ELR (cell line): ENCODE measurements at places on chromosomes 1 and 21.

- DNase-seq = no peak
Measured at GRCh38 chr1:21499283-21499950, 9.8 kb upstream of the ALPL start.

- DNase-seq = peak; percentile 57
Measured at GRCh38 chr1:99456536-99456935, 189.4 kb upstream of the PALMD start.

DNA sequence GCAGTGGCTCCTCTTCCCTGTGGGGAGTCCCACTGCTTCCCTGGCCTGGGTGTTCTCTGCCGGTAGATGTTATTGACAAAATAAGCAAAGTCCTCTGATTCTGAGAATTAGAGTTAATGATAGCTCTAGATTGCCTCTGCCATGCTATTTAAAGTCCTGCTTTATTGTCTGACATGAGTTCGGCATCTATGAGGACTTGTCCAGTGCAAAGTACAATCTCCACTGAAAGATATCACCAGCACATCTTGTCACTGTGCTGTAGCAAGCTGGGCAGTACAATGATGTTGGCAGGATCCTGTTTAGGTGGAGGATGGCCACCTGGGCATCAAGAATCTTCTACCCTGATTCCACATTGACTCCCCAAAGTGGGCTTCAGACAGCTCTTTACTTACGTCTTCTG is 54.0 kb upstream of the ATP5PO start:
- no peak for DNase-seq

GRCh38 chr1:202283379-202283844 is 58.3 kb downstream of the UBE2T start:
- peak; percentile 93 for DNase-seq

DNA sequence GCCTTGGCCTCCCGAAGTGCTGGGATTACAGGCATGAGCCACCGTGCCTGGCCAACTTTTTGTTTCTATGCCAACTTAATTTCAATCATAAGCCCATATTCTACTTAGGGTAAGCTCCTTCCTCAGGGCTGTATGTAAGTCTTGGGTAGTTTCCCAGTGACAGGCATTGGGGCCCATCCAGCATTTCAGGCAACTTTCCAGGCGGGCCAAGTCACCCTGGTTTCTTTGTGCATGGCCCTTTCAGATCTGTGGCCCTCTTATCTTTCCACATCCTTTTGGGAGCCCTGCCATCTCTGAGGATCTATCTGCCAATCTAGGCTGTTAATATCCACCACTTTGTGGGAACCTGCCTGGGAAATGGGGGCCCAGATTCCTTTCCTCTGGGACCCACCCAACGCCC is 58.7 kb downstream of the TNN start:
- DNase-seq = no peak

DNA sequence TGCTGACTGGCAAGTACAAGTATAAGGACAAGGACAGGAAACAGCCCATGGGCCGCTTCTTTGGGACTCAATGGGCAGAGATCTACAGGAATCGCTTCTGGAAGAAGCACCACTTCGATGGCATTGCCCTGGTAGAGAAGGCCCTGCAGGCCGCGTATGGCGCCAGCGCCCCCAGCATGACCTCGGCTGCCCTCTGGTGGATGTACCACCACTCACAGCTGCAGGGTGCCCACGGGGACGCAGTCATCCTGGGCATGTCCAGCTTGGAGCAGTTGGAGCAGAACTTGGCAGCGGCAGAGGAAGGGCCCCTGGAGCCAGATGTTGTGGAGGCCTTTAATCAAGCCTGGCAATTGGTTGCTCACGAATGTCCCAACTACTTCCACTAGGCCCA is 32.0 kb downstream of the SLC16A1 start:
- DNase-seq = no peak

DNA sequence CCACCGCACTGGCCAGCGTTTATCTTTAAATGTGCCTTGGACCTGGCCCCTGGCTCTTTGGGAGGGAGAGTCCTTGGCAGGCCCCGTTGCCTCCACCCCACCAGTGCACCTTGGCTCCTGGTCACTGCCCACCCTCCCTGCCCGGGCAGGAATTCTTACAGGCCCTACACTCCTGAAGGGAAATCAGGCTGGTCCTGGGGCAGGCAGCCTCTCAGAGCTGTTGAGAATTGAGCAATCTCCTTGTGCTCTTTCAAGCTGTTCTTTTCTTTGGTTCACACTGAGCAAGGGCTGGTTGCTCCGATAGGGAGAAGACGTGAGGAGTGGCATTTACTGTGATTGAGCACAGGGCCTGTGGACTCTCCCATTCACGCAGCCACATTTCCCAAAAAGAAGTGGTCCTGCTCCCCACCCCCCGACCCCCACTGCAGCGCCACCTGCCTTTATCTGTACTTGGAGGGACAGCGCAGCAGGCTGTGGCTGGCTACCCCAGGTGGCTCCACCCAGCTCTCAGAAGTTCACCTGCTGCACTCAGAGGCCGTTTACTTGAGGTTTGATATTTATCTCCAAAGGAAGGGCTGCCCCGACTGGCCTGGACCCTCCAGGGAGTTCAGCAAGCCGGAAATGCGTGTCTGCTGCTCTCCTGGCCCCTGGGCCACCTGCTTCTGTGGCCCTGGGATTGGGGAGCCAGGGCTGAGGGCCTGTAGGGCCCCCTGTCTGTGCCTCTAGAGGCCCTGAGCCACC is 47.8 kb downstream of the SKI start:
- DNase-seq = no peak

DNA sequence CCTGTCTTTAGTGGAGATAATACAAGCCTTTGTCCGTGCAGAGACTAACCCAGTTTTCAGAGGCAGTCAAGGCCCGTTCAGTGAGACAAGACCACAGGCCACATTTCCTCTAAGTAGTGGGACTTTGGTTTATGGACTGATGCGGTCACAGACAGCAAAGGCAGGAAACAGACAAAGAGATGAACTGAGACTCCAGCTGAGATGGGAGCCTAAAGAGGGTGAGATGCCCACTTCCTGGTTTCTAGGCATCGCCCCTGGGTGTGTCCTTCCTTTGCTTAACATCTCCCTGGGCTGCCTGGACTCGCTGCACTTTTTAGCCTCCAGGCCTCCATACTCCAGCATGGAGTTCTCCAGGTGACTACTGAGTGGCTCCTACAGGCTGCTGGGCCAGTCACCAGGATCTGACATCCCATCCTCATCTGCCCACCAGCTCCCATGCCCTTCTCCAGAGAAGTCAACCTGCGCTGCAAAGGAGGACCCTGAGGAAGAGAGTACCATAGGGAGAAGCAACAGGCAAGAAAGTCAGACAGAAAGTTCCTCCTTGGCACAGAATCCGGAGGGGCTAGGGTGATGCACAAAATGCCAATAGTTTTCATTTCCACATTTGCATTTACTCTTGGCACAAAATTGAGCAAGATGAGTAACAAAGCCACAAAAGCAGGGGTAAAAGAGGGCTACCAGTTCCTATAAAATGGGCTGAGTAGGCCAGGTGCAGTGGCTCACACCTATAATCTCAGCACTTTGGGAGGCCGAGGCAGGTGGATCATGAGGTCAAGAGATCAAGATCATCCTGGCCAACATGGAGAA is 15.1 kb downstream of the THEMIS2 start:
- no peak for DNase-seq

- DNase-seq = no peak
Measured at GRCh38 chr1:65164633-65165032, 16.6 kb downstream of the AK4 start.

- no peak for DNase-seq
Measured at GRCh38 chr21:32708069-32708468, 19.7 kb downstream of the SYNJ1 start.

GRCh38 chr1:31222176-31222575 is 17.5 kb downstream of the NKAIN1 start:
- no peak for DNase-seq

DNA sequence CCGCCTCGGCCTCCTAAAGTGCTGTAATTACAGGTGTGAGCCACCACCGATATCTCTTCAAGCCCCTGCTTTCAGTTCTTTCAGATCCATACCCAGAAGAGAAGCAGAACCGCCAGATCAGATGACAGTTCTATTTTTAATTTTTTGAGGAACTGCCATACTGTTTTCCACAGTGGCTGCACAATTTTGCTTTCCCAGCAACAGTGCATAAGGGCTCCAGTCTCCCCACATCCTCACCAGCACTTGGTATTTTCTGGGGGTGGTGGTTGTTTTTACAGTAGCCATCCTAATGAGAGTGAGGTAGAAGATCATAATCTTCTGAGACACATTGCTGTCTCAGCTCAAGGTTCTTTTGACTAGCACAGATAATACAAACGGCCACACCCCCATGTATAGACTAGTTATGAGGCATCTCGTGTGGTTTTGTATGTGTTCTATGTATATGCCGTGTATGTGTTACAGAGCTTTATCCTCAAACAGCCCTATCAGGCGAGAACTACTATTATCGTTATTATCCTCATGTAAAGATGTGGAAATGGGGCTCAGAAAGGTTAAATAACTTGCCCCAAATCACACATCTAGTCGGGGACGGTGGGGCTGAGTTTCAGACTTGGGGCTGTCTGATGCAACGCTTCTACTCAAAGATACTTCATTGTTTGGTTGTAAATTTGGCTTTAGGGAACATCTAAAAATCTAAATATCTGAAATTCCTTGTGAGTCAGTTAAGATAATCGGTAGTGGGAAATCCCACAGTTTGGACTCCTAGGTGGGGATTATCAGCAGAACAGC is 12.0 kb downstream of the FHAD1 start:
- no peak for DNase-seq

DNA sequence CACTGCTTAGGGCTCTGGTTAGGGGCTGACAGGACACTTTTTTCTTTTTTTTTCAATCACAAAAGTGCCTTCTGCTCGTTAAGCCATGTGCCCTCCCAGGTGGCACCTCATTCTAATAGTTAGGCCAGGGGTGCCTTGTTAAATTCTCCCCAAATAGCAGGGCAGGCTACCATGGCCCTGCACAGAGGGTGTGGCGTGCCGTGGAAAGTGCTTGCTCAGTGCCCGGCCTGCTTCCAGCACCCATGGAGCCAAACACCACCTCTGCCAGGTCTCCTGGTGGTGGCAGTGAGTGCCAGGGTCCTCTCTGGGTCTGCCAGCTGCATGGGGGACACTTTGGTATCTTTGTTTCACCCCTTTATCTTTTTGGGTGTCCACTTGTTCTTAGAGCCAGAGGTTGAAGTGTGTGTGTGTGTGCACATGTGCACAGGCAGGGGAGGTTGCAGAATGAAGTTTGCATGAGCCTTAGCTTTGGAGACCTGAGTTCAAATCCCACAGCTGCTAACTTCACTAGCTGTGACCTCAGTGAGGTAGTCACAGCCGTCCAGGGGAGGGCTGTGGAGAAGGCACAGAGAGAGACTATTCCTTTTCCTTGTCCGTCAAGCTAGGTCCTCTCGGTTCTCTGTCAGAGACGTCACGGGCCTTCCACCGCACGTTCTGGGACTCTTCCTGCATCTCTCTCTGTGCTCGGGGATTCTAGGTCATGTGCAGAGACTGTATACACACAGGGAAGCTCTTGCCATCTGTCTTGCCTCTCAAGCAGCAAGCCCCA is 39.9 kb upstream of the CSF3R start:
- DNase-seq = no peak

- DNase-seq = no peak
Measured at GRCh38 chr1:36530791-36531190, 48.1 kb upstream of the CSF3R start.

DNA sequence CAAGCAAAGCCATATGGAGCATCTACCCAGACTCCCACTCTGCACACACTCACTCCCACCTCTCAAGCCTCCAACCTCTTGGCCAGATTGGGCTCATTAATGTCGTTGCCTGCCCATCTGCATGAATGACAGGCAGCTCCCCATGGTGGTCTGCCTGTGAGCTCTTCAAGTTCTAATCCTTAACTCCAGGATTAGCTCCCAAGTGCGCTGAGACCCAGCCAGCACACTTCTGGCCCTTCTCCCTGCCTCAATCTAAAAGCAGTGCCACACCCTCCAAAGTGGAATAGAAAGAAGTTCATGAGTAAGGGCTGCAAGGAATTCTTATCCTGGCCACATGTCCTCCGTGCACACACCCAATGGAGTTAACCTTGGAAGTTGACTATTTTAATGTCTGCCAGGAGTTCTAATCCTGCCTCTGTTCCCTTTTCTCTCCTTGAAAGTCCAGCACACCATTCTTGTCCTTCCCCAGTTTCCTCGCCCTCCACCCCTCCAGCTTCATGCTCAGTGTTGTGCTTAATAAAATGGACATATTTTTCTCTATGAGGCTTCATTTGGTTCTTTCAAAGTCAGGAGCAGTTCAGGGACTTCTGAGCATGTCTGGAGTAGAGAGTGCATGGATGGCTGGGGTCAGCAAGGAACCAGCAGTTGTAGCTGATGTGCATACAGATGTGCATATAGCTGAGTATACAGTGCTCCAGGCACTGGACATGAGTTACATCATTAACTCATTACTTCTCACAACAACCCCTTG is 30.1 kb downstream of the CAMK1G start:
- no peak for DNase-seq

DNA sequence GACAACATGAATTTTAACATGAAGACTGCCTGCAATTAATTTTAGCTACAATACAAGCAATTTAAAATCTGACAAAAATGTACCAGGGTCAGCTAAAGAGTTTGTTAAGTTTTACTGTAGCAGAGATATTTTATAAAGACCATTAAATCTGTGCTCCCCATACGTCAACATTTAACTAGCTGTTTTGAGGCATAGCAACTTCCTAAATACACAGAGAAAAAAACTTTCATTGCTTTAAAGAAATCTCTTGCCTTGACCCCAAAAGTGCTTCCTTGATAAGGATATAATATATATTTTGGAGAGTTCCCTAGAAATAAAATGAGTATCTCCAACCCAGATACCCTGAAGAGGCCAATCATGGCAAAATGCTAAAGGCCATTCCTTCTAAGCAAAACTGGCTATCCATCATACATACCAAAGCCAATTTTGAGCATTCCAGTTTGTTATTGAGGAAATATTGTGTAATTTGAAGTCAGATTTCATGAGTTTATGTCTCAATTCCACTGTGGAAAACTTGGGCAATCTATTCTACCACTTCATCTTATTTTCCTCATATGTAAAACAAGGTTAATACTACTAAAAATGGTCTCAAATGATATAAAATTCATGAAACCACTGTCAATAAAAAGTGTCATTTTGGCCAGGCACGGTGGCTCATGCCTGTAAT is 19.1 kb downstream of the ASPM start:
- DNase-seq = no peak

- DNase-seq = peak; percentile 41
Measured at GRCh38 chr1:155254714-155255242, 505 bp downstream of the ENTREP3 start.

DNA sequence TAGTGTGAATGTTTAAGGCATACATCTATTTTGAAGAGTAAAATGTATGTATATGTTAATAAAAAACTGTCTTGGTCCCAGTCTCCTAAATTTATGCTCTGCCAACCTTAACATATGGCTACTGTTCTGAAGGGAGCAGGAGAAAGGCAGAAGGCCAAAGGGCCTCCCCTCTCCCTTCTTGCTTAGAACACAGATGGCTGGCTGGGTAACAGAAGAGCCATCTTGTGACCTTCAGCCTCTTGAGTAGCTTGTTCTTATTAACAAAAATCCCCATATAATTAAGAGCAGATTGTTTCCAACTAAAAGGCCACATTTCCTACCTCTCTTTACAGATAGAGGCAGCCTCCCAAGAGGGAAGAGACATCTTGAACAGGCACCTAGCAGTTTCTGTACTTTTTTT is 36.1 kb downstream of the EPB41 start:
- DNase-seq = no peak

- no peak for DNase-seq
Measured at GRCh38 chr1:67051196-67051595, 2.8 kb downstream of the SLC35D1 start.

GRCh38 chr1:76494807-76495206 is 372.5 kb upstream of the ST6GALNAC5 start:
- DNase-seq = peak; percentile 4

GRCh38 chr1:93604411-93604810 is 77.2 kb downstream of the BCAR3 start:
- DNase-seq = no peak

GRCh38 chr21:19981938-19982337 is 1016.3 kb upstream of the NCAM2 start:
- no peak for DNase-seq
